ENCODE measurements at places on chromosomes 4 and X. TPM values are rescaled to one million over a fixed set of nuclear protein-coding genes. Genes with fewer than 3 reads are reported as not detected.

Gene HSD17B13
- polyA plus RNA-seq, result 0.18 TPM

Gene CNGA2
- polyA plus RNA-seq, result not detected

Gene SLC49A3
- 25.2 TPM for polyA plus RNA-seq

Gene TBC1D8B
- polyA plus RNA-seq, result 4.6 TPM

Gene LANCL3
- polyA plus RNA-seq, result 0.40 TPM

Gene GSTCD
- 8.0 TPM for polyA plus RNA-seq

Gene ALAS2
- 29.3 TPM for polyA plus RNA-seq

Gene DNAAF6
- polyA plus RNA-seq, result not detected

Gene UGT2B11
- not detected for polyA plus RNA-seq

Gene PRDM8
- polyA plus RNA-seq, result 10.6 TPM

Gene PCDH11X
- 0.04 TPM for polyA plus RNA-seq

Gene EMCN
- polyA plus RNA-seq, result 28.4 TPM

Gene CCDC149
- polyA plus RNA-seq, result 9.7 TPM

Gene ATP2B3
- polyA plus RNA-seq, result 0.80 TPM

Gene DKK2
- 15.9 TPM for polyA plus RNA-seq

Gene SERTM2
- 0.28 TPM for polyA plus RNA-seq

Gene TCEAL3
- polyA plus RNA-seq, result 9.4 TPM

Gene PGRMC1
- polyA plus RNA-seq, result 74.2 TPM

Gene SSX1
- polyA plus RNA-seq, result not detected

Gene SH2D1A
- polyA plus RNA-seq, result 3.3 TPM

Gene EOLA1
- polyA plus RNA-seq, result 21.4 TPM

Gene GAGE12J
- not detected for polyA plus RNA-seq

Gene PPP4R3C
- not detected for polyA plus RNA-seq

Gene MFAP3L
- polyA plus RNA-seq, result 1.4 TPM

Gene REPS2
- polyA plus RNA-seq, result 8.1 TPM

Gene MAGEA12
- not detected for polyA plus RNA-seq

Gene DDX53
- 0.06 TPM for polyA plus RNA-seq

Gene PCYT1B
- polyA plus RNA-seq, result 2.0 TPM
